ENCODE measurements at places on chromosomes 6 and 20. TPM values are rescaled to one million over a fixed set of nuclear protein-coding genes. Genes with fewer than 3 reads are reported as not detected.

- DNase-seq, result no peak
- peaks cover 14% of the 10 kb centered on the region for H3K4me1 ChIP-seq
- H3K36me3 ChIP-seq, result peaks cover 53% of the 10 kb centered on the region
- H3K27ac ChIP-seq, result no peak overlapping the region
- H3K4me3 ChIP-seq, result no peak overlapping the region
Observed at GRCh38 chr6:89655122-89655521, 16.6 kb upstream of the LYRM2 start.

DNA sequence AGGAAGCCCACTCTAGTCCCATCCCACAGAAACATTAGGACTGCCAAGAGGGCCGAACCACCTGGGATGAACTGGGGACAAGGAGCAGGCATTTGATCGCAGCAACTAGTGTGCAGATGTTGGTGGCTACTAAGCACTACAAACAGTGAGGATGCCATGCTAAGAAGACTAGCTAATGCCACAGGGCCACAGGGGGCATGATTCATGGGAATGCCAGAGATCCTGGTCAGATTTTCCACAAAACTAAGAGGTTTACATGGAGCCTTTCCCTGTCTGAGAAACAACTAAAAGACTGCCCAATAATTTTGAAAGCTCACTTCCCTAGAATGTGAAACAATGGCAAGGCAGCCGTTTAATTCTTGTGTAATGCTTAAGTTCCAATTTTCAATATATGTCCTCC, 375.9 kb upstream of the PTCHD4 start:
- no peak overlapping the region for H3K27ac ChIP-seq
- no peaks in the 10 kb centered on the region for H3K36me3 ChIP-seq
- DNase-seq, result no peak
- no peaks in the 10 kb centered on the region for H3K27me3 ChIP-seq
- no peaks in the 10 kb centered on the region for H3K4me1 ChIP-seq

- peaks cover 18% of the 10 kb centered on the region for H3K27me3 ChIP-seq
- H3K4me3 ChIP-seq, result peak overlapping the region; percentile 87
- H3K27ac ChIP-seq, result peak overlapping the region; percentile 64
- H3K36me3 ChIP-seq, result no peaks in the 10 kb centered on the region
Observed at GRCh38 chr6:27553123-27553904, 80.4 kb upstream of the ZNF184 start.

DNA sequence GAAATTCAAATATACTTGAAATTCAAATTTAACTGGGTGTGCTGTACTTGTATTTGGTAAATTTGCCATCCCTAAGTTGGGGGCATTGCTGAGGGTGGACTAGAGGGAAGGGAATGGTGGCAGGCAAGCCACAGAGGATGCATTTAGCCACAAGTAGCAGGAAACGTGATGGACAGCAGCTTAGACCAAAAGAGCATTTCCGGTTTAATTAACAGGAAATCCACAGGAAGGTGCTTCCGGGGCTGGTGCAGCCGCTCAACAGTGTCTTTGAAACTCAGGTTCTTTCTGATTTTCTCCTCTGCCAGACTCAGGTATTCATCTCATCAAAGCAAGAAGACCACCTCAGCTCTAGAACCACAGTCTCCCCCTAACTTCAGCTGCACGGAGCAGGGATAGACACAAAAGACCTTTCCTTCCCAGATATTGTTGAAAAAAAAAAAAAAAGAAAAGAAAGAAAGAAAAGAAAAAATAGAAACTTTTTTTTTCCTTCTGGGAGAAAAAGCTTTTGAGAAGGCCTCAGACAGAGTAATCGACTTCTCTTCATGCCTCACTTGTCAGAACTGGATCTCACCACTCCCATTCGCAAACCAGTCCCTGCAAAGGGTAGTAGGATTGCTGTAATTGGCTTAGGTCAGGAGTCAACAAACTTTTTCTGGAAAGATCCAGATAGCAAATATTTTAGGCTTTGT, 8.0 kb upstream of the BCAS1 start:
- DNase-seq, result no peak
- H3K27ac ChIP-seq, result no peak overlapping the region
- no peaks in the 10 kb centered on the region for H3K4me1 ChIP-seq
- peaks cover 5% of the 10 kb centered on the region for H3K27me3 ChIP-seq
- no peaks in the 10 kb centered on the region for H3K36me3 ChIP-seq
- no peak overlapping the region for H3K4me3 ChIP-seq

- DNase-seq, result peak; percentile 40
- peak overlapping the region; percentile 87 for H3K27ac ChIP-seq
- H3K4me3 ChIP-seq, result peak overlapping the region; percentile 97
- H3K4me1 ChIP-seq, result peaks cover 28% of the 10 kb centered on the region
Observed at GRCh38 chr6:37698264-37699137, 818 bp upstream of the MDGA1 start.

DNA sequence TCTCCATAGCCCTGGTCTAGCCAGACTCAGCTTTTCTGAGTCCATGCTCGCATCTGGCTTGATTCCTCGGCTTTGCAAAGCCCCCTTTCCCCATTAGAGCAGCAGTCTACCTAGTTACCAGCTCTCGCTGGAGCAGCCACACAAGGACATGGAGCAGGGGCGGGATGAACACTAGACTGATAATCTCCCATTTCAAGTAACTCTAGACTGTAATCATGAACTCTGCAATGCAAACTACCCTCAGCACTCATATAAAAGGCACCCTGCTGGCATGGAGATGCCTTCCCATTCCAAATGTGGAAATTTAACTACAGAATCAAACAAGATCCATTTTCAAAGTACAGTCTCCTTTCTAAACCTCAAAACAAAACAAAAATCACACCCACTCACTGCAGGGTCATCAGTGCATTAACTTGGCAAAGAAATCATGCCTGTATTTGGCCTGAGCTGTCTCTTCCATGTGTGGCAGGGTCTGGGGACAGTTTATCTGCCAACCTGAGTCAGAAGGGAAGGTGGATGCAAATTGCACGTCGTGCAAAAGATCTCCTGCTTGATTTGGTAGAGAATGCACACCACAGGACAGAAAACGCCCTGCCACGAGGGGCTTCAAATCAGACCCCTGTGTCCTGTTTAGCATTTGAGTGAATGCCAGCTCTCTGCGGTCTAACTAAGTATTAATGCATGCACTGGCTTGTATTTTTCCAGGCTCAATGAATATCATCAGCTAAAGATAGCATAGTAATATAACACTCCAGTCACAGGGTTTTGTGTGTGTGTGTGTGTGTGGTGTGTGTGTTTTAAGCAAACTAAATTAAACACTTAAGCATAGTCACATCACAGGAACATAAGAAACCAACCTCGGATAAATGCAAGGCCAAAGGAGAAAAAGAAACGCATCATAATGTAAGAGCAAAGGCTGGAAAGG, 85.3 kb downstream of the MYLK4 start:
- DNase-seq, result no peak
- no peaks in the 10 kb centered on the region for H3K36me3 ChIP-seq
- no peak overlapping the region for H3K4me3 ChIP-seq
- H3K27me3 ChIP-seq, result peaks cover 14% of the 10 kb centered on the region
- H3K27ac ChIP-seq, result no peak overlapping the region

DNA sequence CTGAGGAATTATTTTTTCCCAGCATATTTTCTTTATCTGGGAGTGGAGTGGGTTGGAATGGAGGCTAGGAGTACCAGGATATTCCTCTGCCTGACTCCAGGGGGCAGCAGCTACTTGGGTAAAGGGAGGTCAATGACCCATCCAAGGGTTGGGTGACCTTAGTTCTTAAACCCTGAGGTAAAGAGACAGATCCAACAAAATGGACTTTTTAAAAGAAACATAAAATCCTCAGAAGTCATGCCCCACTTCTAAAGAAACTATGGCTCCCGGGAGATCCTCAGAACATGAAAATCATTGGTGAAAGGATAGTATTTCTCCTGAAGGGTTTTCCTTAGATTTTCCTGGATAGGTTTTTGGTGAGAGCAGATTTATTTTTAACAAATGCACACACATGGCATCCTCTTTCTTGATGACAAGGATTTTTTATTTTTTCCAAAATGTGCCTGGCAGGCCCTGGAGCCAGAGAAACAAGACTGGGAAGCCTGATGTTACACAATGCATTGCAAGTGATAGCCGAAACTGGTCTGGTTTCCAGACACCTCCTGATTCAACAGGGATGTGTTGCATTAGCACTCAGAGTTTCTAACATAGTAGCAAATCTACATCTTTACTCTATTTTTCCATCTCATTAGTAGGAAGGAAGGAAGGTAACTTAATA, 240.9 kb upstream of the BTBD3 start:
- no peaks in the 10 kb centered on the region for H3K36me3 ChIP-seq
- DNase-seq, result peak; percentile 26
- H3K4me1 ChIP-seq, result no peaks in the 10 kb centered on the region
- H3K27me3 ChIP-seq, result peaks cover 4% of the 10 kb centered on the region
- no peak overlapping the region for H3K4me3 ChIP-seq
- H3K27ac ChIP-seq, result no peak overlapping the region

DNA sequence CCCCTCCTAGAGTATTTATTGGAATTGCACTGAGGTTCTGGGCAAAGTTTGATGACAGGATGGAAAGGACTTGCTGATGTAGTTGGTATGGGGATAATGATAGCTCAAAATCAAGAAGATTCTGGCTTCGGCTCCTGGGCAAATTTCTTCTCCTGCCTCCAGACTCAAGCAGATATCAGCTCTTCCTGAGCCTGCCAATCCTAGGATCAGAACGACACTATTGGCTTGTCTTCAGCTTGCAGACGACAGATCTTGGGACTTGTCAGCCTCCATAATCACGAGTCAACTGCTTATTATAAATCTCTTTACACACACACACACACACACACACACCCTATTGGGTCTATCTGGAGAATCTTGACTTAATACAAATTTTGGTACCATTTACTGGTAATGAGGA, 131.1 kb downstream of the PREX1 start:
- H3K27me3 ChIP-seq, result peaks cover 2% of the 10 kb centered on the region
- H3K4me1 ChIP-seq, result peaks cover 17% of the 10 kb centered on the region
- H3K36me3 ChIP-seq, result no peaks in the 10 kb centered on the region
- no peak overlapping the region for H3K4me3 ChIP-seq
- no peak for DNase-seq

DNA sequence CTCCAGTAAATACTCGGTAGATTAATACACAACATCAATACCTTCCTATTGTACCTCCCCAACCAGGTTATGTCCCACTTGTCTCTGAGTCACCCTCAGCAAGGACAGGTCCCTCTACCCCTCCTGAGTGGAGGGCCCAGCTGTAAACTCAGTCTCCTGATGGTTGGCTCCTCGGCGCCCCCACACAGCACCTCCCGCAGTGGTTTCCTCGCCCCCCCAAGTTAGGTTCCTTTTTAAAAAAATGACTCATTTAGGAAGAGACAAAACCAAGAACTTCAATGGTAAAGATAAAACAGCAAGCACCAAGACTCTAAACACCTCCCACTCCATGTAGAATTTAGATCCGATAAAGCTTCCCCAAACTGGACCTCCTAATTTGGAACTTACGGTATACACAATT, 83.5 kb downstream of the TRERF1 start:
- peak overlapping the region; percentile 51 for H3K4me3 ChIP-seq
- H3K27me3 ChIP-seq, result no peaks in the 10 kb centered on the region
- no peak for DNase-seq
- peaks cover 9% of the 10 kb centered on the region for H3K36me3 ChIP-seq

GRCh38 chr20:32995802-32996201, 8.4 kb downstream of the SUN5 start:
- no peaks in the 10 kb centered on the region for H3K36me3 ChIP-seq
- no peak for DNase-seq
- H3K4me3 ChIP-seq, result no peak overlapping the region
- H3K27me3 ChIP-seq, result peaks cover 47% of the 10 kb centered on the region
- H3K27ac ChIP-seq, result no peak overlapping the region

DNA sequence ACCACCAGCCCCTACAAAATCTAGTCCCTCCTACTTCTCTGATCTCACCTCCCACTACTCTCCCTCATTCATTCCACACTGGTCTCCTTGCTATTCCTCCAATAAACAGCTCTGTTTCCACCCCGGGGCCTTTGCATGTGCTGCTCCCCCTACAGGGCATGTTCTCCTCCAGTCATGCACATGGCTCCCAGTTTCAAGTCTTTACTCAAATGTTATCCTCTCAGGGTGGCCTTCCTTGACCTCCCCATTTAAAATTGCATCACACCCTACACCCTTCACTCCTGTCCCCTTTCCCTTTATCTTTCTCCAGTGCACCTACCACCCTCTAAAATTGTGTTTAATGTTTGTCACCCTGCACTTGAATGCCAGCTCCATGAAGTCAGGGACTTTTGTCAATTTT, 174.5 kb downstream of the MRPL14 start:
- no peak for DNase-seq
- no peak overlapping the region for H3K27ac ChIP-seq
- H3K36me3 ChIP-seq, result peaks cover 5% of the 10 kb centered on the region
- H3K4me1 ChIP-seq, result peaks cover 36% of the 10 kb centered on the region
- H3K4me3 ChIP-seq, result no peak overlapping the region
- peaks cover 5% of the 10 kb centered on the region for H3K27me3 ChIP-seq

GRCh38 chr20:3798908-3799248, 2.8 kb downstream of the CDC25B start:
- peaks cover 36% of the 10 kb centered on the region for H3K36me3 ChIP-seq
- peaks cover 56% of the 10 kb centered on the region for H3K4me1 ChIP-seq
- H3K27me3 ChIP-seq, result peaks cover 6% of the 10 kb centered on the region

- no peak overlapping the region for H3K4me3 ChIP-seq
- no peaks in the 10 kb centered on the region for H3K4me1 ChIP-seq
- no peak overlapping the region for H3K27ac ChIP-seq
- peaks cover 3% of the 10 kb centered on the region for H3K36me3 ChIP-seq
- peaks cover 1% of the 10 kb centered on the region for H3K27me3 ChIP-seq
Observed at GRCh38 chr6:46549155-46549554, 57.9 kb upstream of the RCAN2 start.

DNA sequence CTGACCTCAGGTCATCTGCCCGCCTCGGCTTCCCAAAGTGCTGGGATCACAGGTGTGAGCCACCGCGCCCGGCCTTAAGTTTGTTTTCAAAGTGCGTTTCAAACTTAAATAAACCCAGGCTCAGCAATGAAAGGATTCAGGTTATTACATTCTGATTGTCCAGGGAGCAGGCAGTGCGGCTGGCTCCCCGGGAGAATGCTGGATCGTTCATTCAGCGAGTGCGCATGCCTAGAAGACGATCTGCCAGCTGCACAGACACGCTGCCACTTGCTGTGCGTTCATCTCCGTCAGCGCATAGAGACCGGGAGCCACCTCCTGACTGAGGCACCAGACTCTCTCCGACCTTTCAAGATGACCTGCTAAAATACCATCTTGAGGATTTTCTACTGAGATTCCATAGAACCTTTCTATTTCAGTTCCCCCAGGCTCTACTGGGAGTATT, 163.9 kb upstream of the ZNF217 start:
- no peaks in the 10 kb centered on the region for H3K27me3 ChIP-seq
- H3K27ac ChIP-seq, result no peak overlapping the region
- H3K4me3 ChIP-seq, result no peak overlapping the region
- H3K36me3 ChIP-seq, result no peaks in the 10 kb centered on the region

DNA sequence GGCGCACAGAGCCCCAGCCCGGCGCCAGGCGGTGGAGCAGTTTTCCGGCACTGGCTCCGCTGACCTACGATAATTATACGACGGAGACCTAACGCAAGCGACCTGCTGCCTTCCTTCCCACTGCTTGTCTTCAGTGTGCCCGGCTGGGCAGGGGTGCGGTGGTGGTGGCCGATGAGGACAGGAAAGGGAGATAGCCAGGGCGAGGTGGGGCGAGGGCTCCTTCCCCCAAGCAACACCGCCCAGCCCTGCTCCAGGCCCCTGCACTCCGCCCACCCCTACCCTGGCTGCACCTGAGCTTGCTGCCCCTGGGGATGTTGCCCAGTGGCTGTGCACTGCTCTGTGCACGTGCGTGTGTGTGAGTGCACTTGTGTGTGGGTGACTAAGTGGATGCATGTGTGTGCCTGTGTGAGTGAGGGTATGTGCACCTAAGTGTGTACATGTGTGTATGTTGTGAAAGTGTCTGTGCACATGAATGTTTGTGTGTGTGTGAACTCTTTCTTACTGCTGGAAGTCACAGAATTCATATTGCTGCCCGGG, 42.6 kb upstream of the IRF4 start:
- H3K4me3 ChIP-seq, result no peak overlapping the region
- no peaks in the 10 kb centered on the region for H3K4me1 ChIP-seq
- no peak overlapping the region for H3K27ac ChIP-seq
- no peak for DNase-seq

Gene EPPIN
- not detected for total RNA-seq

Gene IL17F
- total RNA-seq, result not detected
